ENCODE measurements at places on chromosomes 12 and 14.
A peak's percentile ranks its signal among the peaks of the same experiment; 100 is the strongest.

GRCh38 chr12:104387190-104387589 is 69.6 kb upstream of the CHST11 start:
- H3K4me3 ChIP-seq, result no peak overlapping the region
- no peaks in the 10 kb centered on the region for H3K4me1 ChIP-seq
- H3K27me3 ChIP-seq, result no peaks in the 10 kb centered on the region
- DNase-seq, result no peak
- H3K27ac ChIP-seq, result no peak overlapping the region
- H3K36me3 ChIP-seq, result no peaks in the 10 kb centered on the region

- no peak for DNase-seq
- H3K36me3 ChIP-seq, result no peaks in the 10 kb centered on the region
- H3K27me3 ChIP-seq, result peaks cover 1% of the 10 kb centered on the region
- no peak overlapping the region for H3K27ac ChIP-seq
- no peak overlapping the region for H3K4me3 ChIP-seq
These were observed 37.3 kb downstream of the VDR start for GRCh38 chr12:47867495-47867941.

GRCh38 chr14:50560931-50561285 is 963 bp downstream of the ATL1 start:
- H3K27me3 ChIP-seq, result peaks cover 13% of the 10 kb centered on the region
- no peaks in the 10 kb centered on the region for H3K36me3 ChIP-seq
- DNase-seq, result peak; percentile 90
- peaks cover 9% of the 10 kb centered on the region for H3K4me1 ChIP-seq
- H3K4me3 ChIP-seq, result peak overlapping the region; percentile 89

DNA sequence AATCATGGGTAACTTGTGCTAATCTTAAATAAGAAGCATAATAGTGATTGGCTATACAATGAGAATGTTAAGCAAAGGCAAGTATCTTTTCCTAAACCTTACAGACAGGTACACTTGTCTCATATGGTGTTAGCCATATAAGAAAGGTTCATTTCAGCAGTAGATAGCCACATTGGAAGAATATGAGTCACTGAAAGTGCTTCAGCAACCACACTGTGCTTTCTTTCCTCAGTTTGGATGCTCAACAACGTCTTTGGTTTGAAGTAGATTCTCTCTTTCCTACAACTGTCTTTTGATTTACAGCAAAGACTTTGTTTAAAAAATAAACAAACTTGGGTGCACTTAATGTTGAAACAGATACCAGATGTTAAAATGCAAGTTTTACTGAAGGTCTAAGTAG is 8.9 kb downstream of the DDHD1 start:
- H3K27ac ChIP-seq, result no peak overlapping the region
- peaks cover 9% of the 10 kb centered on the region for H3K4me1 ChIP-seq
- H3K4me3 ChIP-seq, result no peak overlapping the region
- H3K36me3 ChIP-seq, result peaks cover 26% of the 10 kb centered on the region
- no peak for DNase-seq

DNA sequence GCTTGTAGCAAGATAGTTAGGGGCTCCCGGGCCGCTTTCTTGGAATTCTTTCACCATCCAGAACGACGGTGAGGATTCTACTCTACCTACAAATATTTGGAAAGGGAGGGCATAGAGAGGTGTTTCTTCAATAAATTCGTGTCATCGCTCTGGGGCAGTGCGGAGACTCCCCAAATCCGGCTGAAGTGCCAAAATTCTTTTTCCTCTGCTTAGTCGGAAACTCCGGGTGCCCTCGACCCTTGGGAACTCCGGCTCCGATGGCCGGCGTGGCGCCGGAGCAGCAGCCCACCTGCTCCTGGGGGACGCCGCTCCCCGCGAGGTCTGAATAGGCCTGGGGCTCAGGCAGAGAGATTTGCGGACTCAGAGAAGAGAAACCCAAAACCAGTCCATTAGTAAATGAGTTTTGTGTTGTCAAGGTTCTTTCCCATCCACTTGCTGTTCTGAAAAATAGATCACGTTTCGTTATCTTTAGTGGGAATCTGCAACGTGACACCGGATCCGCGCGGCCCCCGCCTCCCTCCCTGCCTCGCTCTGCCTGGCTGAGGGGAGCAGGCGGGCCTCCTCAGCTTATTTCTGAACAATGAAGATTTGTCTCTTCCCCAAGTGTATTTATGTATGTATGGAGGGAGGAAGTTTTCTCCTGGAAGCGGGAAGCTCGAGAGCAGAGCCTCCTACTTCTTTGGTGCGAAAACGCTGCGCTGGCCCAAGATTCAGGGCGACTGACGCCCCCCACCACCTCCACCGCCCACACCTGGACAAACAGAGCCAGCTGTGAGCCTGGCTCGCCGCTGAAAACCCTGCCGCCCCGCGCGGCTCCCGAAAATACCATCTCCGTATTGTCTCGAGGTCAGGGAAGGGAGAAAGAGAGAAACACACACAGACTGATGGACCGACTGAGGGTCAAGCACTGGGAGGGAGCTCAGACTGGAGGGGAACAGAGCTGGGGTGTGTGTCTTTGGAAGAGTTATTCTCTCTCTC is 3.7 kb upstream of the SIX1 start:
- no peaks in the 10 kb centered on the region for H3K36me3 ChIP-seq
- peak overlapping the region; percentile 95 for H3K4me3 ChIP-seq
- H3K27ac ChIP-seq, result peak overlapping the region; percentile 84
- H3K4me1 ChIP-seq, result peaks cover 50% of the 10 kb centered on the region
- H3K27me3 ChIP-seq, result peaks cover 47% of the 10 kb centered on the region

DNA sequence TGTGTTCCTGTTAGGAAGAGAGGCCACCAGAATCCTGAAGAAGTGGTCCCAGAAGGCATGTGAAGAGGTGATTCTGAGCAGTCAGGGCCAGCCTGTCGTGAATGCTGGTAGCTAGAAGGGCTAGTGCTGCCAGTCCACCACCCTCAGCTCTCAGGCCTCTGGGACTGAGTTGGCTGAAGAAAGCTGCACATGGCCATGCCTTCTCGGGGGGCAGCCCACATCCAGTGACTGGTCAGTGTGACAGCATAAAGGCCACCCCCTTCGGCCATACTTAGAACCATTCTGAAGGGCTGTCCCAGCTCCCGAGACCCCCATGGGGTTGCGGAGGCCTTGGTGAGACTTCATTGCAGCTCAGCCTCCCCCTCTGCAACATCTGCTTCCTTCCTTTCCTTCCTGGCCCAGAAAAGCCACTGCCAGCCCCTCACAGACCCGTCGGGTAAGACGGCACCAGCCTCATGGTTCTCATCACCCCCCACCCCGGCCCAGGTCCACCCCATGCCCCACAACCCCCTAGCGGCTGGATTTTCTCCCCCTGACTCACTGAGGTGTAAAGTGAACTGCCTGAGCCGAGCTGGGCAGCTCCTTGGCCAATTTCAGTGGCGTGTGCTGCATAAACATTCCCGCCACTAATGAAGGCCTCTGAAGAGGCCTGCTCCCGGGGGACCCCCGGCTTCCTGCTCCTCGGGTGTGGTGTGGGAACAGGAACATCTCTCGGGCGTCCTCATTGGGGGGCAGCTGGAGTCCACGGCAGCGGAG is 49.5 kb upstream of the DIO3 start:
- H3K36me3 ChIP-seq, result peaks cover 17% of the 10 kb centered on the region
- H3K4me3 ChIP-seq, result no peak overlapping the region
- no peaks in the 10 kb centered on the region for H3K4me1 ChIP-seq

Data from glutamatergic neuron (in vitro differentiated cells).